ENCODE measurements at places on chromosomes 3 and 15.

- no peak for DNase-seq
These were observed 21.4 kb downstream of the CHDH start for GRCh38 chr3:53824795-53825194.

DNA sequence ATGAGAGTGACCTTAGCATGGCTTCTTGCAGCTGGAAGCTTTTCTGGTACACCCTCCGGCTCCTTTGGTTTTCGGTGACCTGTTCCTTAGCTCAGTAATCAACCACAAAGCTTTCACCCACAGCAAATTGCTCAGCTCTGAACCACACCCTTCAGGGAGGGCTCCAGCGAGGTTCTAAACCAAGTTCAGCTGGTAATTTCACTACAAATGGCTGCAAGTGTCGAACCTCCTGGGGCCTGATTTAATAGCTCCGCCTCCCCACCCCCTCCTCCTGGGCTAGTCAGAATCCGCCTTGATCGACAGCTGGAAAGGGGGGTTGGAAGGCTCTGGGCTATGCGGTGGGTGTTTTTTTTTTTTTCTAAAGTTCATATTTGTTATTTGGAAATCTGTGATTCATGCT, 150.9 kb upstream of the MCTP2 start:
- no peak for DNase-seq

DNA sequence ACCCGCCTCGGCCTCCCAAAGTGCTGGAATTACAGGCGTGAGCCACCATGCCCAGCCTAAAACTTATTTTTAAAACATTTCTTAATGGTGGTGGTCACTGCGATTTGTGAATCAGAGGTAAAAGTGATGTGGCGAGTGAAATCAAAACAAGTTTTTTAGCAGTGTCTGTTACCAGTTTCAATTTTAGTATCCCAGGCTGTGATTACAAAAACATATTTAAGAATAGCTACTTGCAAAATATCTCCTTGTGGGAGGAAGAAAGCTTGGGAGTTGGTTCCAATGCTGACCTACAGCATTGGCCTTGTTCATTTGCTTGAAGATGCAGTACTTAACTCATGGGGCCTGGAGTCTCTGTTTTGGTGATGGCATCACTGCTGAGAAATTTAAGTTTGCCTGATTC, 4.5 kb downstream of the RAB7A start:
- no peak for DNase-seq

- no peak for DNase-seq
These were observed 1.5 kb downstream of the IGSF10 start for GRCh38 chr3:151459358-151459757.

DNA sequence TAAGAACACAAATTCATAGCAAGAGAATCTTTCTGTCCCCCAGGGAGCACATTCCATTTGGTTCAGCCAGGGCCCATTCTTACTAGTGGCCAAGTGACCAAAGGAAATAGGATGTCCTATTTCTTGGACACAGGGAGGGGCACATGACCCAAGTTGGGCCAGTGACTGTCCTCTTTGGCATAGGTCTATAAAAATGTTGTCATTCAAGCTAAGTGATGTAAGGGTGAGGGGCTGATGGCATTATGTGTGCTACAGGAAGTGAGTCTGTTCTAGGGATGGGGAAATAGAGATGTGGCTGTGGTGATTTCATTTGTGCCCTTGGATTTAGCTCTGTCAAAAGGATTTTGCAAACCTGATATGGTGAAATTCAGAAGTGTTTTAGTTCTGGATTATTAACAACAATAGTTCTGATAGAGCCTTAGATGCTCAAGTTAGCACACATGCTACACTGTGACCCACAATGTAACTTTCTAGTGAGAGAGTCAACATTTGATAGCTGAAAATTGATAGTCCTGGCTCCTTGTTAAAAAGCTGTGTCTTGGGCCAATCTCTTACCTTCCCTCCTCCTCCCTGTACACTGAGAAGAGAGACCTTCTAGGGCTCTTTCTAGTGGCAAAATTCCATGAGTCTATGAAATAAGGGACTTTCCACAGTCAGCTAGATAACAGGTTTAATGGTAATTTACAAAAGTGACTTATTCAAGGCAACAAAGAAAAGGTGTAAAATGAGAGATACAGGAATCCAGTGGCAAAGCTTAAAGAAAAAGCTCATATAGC, 117.2 kb downstream of the THRB start:
- peak; percentile 7 for DNase-seq

DNA sequence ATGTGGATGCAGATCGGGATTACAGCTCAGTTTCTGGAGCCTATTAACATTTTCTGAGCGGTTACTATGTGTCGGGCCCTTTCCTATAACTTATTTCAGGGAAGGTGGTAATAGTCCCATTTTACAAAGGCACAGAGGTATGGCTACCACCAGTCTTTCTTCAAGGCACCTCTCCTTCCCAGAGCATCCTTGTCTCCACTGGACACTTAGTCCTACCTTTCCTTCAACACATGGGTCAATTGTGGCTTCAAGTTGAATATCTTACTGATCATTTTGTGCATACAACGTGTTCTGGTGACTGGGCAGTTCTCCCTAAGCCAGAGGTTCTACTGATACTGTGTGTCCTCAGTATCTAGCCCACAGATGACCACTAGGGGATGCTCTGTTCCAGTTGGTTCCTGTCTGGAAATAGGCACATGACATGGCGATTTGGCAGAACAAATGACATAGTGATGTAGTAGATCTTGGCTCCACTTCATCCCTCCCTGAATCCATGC, 60.7 kb upstream of the CMTM8 start:
- DNase-seq: peak; percentile 91

DNA sequence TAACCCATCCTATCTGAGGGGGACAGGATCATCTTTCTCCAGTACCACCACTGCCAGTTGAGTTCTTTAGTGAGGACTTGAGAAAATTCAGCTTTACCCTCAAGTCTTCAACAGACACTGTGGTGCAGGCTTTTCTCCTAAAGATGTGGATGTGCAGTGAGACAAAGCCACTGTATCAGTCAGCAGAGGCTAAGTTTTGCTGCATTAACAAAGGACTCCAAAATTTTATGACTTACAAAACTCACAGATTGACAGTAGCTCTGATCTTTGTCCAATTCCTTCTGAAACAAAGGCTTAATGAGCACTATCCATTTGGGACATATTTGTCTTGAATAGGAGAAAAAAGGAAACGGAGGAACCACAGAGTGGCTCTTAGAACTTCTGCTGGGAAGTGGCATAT, 87.9 kb downstream of the MITF start:
- no peak for DNase-seq

DNA sequence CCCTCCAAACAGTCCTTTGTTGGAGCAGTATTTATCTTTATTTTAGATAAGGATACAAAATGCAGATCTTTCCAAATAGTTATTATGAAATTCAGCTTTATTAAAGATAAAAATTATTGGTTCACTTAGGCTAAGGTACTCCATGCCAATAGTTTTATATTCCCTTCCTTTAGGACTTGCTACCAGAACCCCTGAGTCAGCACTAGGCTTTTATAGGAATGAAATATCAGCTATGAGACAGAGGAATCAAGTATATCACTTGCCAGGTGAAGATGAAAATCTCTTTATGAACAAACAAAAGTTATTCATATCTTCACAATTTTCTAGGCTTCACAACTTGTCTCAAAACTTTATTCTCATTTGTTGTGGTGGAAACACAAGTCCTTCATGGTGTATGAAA, 221.5 kb downstream of the POLQ start:
- DNase-seq: no peak

DNA sequence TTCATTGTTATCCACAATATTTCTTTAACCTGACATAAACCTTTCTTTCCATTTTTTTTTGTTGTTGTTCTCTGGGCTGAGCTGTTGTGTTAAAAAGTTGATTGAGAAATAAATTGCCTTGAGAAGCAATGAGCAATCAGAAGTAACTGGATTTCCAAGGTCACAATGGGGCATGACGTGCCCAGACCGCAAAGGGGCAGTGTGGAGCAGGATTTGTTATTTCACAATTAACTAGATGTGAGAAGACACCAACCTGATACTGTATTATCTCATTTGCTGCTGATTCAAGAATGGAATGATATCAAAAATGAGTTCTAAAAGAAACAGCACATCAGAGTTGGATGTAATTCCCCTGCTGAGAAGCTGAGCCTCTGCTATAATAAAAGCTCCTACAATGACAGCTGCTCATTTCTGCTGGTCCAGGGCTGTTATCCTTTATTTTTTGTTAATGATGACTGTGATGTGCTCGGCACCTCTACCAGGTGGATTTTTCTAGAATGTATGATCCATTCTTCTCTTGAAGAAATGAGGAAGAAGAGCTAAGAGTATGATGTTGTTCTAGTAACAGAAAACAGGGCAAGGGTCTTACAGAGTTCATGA, 28.1 kb downstream of the CPNE4 start:
- DNase-seq: no peak

GRCh38 chr15:95142531-95142930, 911.2 kb downstream of the MCTP2 start:
- no peak for DNase-seq

DNA sequence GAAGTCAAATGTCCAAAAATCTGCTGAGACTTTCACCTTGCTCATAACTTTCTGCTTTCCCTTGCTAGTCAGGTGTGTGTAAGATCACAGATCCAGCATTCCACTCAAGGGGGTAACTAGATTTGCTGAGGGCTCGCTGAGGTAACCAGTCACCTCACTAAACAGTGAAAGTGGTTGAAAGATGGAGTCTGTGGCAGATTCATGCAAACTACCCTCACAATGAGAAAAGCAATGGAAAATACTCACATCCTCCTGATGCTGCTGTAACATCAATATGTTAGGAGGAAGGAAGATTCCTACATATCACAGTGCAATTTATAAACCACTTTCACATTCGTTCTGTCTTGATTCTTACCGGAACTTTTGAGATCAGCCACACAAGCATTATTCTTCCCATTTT, 174.3 kb upstream of the BCL6 start:
- no peak for DNase-seq

DNA sequence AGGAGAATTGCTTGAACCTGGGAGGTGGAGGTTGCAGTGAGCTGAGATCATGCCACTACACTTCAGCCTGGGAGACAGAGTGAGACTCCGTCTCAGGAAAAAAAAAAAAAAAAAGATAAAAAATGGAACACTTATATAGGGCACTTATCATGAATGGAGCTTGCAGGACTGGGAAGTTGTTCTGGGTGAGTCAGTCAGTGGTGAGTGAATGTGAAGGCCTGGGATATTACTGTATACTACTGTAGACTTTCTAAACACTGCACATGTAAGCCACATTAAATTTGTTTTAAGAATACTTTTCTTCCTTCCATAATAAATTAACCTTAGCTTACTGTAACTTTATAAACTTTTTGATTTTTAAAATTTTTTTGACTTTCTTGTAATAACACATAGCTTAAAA, 59.8 kb downstream of the SFMBT1 start:
- peak; percentile 3 for DNase-seq

DNA sequence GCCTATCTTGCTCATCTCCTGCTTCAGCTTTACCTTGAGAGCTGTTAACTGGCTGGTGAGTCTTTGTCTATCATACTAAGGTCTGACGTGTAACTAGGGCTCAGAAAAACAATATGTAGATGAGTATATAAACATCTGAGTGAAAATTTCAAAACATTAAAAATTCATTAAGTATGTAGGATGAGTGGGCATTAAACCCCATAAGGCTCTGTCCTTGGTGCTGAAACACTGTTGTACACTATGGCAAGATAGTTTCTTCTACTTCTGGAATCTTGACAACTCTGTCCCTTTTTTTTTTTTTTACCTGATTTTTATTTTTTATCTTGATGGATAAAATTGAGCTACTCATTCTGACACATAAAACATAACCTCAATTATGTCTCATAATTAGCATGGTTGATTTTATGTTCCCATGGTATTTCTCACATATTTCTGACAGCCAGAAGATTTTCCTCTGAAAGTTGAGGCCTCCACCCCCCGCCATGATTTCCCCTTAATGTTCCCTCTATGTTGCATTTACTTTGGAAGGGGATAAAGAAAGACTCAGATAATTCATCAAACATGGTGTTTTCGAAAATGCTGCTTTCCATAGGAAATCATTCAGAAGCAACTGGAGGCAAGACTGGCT, 54.3 kb downstream of the DGKG start:
- peak; percentile 47 for DNase-seq

DNA sequence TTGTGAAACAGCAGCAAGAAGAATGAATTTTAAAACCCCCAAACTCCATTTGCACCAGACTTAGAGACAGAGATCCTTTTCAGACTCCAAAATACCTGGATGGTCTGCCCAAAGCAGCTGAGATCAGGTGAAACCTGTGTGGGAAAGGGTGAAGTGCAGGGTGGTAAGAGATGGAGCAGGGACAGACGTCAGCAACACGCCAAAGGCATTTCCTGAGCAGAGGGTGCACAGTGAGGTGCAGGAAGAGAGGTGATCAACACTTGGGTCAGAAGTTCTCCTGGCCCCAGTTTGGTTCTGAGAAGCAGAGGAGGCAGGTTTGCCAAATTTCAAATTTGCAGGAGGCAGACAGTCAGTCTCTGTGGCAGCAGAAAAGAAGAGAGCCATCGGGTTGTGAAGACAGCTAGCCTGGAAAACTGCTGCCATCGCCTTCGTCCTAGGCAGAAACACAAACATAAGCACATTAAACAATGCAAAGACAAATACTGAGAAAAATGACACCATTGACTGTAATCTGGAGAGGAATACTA, 9.8 kb downstream of the CCR4 start:
- no peak for DNase-seq

DNA sequence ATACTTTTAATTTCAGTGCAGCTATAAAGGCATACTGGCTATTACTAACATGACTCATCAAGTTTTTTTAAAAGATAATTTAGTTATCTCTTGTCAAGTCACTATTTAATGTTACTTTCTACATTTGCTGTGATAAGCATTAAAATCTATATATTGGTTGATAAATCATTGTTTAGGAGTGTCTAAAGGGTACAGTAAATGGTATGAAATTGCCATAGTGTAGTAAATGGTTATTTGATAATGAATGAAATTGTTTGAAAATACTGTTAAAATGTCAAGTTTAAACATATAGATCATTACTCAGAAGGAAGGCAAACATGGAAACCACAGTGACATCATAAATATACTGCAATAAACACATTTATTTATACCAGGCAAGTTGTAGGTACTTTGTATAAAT, 13.2 kb upstream of the BNIP2 start:
- DNase-seq: no peak

- no peak for DNase-seq
These were observed 14.3 kb downstream of the LIMD1 start for GRCh38 chr3:45608885-45609284.
